ENCODE measurements at places on chromosomes 11 and 22. TPM values are rescaled to one million over a fixed set of nuclear protein-coding genes. Genes with fewer than 3 reads are reported as not detected.

DNA sequence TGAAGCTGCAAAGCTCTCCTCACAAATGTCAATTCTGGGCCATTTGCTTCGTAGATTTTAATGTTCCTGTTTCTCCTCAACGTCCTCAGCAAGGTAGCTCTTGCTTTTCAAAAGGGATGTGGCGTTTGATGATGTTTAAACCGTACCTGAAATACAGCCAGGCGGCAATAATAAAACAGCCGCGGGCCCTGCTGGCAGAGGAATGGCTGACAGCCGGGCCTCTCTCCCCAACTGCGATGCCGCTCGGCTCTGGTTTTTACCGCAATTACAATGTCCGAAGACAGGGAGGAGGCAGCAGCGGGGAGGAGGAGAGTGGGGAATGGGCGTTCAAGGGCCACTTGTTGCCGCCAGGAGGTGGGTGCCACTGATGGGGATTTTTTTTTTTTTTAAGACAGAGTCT is 27.5 kb downstream of the MACROD1 start:
- H3K27me3 ChIP-seq: no peaks in the 10 kb centered on the region
- H3K4me1 ChIP-seq: no peaks in the 10 kb centered on the region
- H3K4me3 ChIP-seq: no peak overlapping the region
- H3K36me3 ChIP-seq: no peaks in the 10 kb centered on the region

DNA sequence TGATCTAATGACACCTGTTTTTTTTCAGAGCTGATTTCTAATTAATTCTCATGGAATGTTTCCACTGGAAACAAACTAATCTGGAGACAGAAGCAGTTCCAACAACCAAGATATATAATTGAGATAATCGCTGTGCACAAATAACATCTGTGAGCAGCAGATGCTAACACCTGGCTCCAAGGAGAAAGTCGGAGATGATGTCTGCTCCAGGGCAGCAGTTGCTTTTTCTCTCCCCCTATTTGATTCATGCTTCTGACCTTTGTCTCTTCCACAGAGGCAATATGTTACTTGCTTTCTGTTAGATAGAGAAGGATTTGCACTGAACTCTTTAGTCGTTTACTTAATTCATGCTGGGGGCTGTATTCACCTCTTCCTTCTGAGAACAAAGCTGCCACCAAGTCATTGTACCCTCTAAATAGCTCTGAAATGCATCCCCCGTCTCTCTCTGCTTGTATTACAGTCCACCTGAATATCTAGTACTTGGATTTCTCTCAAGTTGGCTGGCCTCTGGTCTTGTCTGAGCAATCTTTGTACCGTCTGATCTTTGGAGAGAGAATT is 187.4 kb downstream of the MYO18B start:
- no peaks in the 10 kb centered on the region for H3K4me1 ChIP-seq
- peaks cover 15% of the 10 kb centered on the region for H3K36me3 ChIP-seq
- DNase-seq: no peak
- H3K4me3 ChIP-seq: no peak overlapping the region
- peaks cover 27% of the 10 kb centered on the region for H3K27me3 ChIP-seq

GRCh38 chr11:131688048-131688693 is 317.8 kb downstream of the NTM start:
- no peaks in the 10 kb centered on the region for H3K4me1 ChIP-seq
- no peaks in the 10 kb centered on the region for H3K36me3 ChIP-seq
- DNase-seq: no peak
- H3K27ac ChIP-seq: no peak overlapping the region
- H3K27me3 ChIP-seq: peaks cover 37% of the 10 kb centered on the region
- no peak overlapping the region for H3K4me3 ChIP-seq

GRCh38 chr11:8206251-8207079 is 37.6 kb upstream of the RIC3 start:
- H3K4me3 ChIP-seq: peak overlapping the region; percentile 62
- H3K27ac ChIP-seq: no peak overlapping the region
- no peak for DNase-seq
- no peaks in the 10 kb centered on the region for H3K36me3 ChIP-seq

DNA sequence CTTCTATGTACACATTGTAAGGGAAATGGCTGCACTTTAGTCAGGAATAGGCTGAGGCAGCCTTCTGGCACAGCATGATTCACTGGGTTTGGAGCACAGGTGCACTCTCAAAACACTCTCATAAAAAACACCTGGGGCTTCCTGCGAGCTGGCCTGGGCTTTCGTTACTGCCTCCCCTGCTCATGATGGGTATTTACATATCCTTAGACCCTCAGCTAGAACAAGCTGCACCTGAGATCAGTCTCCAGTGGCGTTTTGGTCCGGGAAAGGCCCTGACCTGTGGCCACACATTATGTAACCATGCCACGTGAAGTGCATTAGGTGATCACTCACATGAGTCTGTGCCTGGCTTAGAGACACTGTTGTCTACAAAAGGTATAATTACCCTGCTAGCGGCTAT is 321.7 kb downstream of the TMEM135 start:
- no peak overlapping the region for H3K27ac ChIP-seq
- no peak overlapping the region for H3K4me3 ChIP-seq
- H3K27me3 ChIP-seq: no peaks in the 10 kb centered on the region
- DNase-seq: no peak
- no peaks in the 10 kb centered on the region for H3K4me1 ChIP-seq
- H3K36me3 ChIP-seq: no peaks in the 10 kb centered on the region

- H3K4me3 ChIP-seq: peak overlapping the region; percentile 15
- H3K27me3 ChIP-seq: no peaks in the 10 kb centered on the region
- H3K36me3 ChIP-seq: no peaks in the 10 kb centered on the region
These were observed 30.5 kb downstream of the CHKA start for GRCh38 chr11:68090706-68091105.

DNA sequence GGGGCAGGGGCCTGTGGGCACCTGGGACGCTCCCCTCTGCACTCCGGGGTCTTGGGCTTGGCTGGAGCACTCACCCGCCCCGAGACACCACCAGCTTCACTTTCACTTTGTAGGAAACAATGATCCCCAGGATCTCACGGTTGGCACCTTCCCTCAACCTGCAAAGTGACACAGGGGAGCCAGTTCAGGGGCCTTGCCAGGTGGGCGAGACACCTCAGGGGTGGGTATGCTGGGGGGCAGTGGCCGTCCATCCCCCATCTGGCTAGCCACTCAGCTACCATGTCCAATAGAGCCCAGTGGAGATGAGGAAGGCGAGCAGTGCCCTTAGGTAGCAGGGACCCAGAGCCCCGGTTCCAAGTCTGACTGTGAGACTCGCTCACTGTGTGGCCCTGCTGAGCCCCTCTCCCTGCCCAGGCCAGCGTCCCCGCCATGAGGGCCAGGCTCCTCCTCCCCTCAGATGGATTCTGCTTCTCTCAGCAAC is 32.3 kb downstream of the TPBGL start:
- H3K4me1 ChIP-seq: peaks cover 35% of the 10 kb centered on the region

The TCN1 gene
- not detected for polyA plus RNA-seq

The PARVA gene
- not detected for polyA plus RNA-seq

DNA sequence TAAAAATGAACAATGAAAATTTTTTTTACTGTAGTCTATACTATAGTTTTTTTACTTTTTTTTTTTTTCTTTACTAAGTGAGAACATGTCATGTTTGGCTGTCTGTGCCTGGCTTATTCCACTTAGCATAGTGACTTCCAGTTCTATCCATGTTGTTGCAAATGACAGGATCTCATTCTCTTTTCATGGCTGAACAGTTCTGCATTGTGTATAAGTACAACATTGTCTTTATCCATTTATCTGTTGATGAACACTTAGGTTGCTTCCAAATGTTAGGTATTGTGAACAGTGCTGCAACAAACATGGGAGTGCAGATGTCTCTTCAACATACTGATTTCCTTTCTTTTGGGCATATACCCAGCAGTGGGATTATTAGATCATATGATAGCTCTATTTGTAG is 88.1 kb upstream of the CCDC90B start:
- no peak overlapping the region for H3K4me3 ChIP-seq
- H3K4me1 ChIP-seq: no peaks in the 10 kb centered on the region
- no peak for DNase-seq
- H3K36me3 ChIP-seq: peaks cover 8% of the 10 kb centered on the region
- no peak overlapping the region for H3K27ac ChIP-seq
- peaks cover 15% of the 10 kb centered on the region for H3K27me3 ChIP-seq

GRCh38 chr11:120564573-120565311 is 53.2 kb downstream of the GRIK4 start:
- no peak for DNase-seq
- peaks cover 51% of the 10 kb centered on the region for H3K27me3 ChIP-seq
- H3K4me3 ChIP-seq: no peak overlapping the region
- peaks cover 4% of the 10 kb centered on the region for H3K4me1 ChIP-seq

DNA sequence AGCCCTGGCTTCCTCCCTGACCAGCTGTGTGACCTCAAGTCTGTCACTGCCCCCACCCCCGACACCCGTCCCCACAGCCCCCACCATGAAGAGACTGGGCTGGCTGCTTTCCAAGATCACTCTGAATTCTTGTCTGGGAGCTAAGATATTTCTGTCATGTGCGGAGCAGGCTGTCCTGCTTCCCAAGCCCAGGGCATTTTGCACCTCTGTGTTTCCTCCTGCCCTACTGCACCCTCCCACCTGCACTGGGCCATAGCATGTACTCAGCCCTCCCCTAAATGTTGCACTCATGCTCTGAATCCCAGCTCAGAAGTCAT is 30.3 kb upstream of the MYEOV start:
- H3K36me3 ChIP-seq: no peaks in the 10 kb centered on the region
- no peaks in the 10 kb centered on the region for H3K4me1 ChIP-seq
- no peak for DNase-seq
- no peak overlapping the region for H3K27ac ChIP-seq

Measured in naive thymus-derived CD8-positive, alpha-beta T cell (primary cell).